Adrenal gland (tissue), 19 donors: ENCODE measurements at places on chromosomes 12 and 14. TPM values are rescaled to one million over a fixed set of nuclear protein-coding genes. Genes with fewer than 3 reads are reported as not detected.

Gene NGB
- not detected for total RNA-seq

Gene KLRK1
- total RNA-seq: 1.2 TPM

Gene IGF1
- total RNA-seq: 17.3 TPM

Gene PLD4
- total RNA-seq: 0.39 TPM

Gene RNASE3
- not detected for total RNA-seq

Gene KLRB1
- total RNA-seq: 0.84 TPM

Gene DNAL1
- 10.7 TPM for total RNA-seq

Gene TAS2R7
- total RNA-seq: not detected

Gene PRB3
- total RNA-seq: not detected

Gene KRT85
- not detected for total RNA-seq

Gene HCAR3
- total RNA-seq: 0.14 TPM

Gene IRAK3
- 8.9 TPM for total RNA-seq

Gene WDHD1
- 6.3 TPM for total RNA-seq

Gene TGM1
- total RNA-seq: 1.3 TPM

Gene FAM181A
- not detected for total RNA-seq

Gene IL31
- total RNA-seq: not detected

Gene PWP1
- 26.2 TPM for total RNA-seq

Gene SOAT2
- total RNA-seq: not detected

Gene KRT8
- total RNA-seq: 80.0 TPM

Gene NUMB
- total RNA-seq: 55.7 TPM

Gene OTOGL
- total RNA-seq: 0.08 TPM

Gene FSCB
- total RNA-seq: not detected

Gene LBHD2
- total RNA-seq: not detected

Gene VDR
- total RNA-seq: 6.9 TPM

Gene STAT6
- total RNA-seq: 156 TPM

Gene AHNAK2
- 0.67 TPM for total RNA-seq

Gene SIRT4
- 10.3 TPM for total RNA-seq

Gene CPNE6
- total RNA-seq: not detected
